Iris pigment epithelial cell (primary cell): ENCODE measurements at places on chromosomes 1 and 21.

- DNase-seq = no peak
Observed at GRCh38 chr1:20947409-20947808, 160.3 kb upstream of the HP1BP3 start.

GRCh38 chr1:147246044-147246690 lies 3.7 kb downstream of the CHD1L start:
- peak; percentile 18 for DNase-seq

GRCh38 chr1:239337799-239338430 lies 48.5 kb upstream of the CHRM3 start:
- DNase-seq = no peak

- peak; percentile 97 for DNase-seq
Observed at GRCh38 chr21:37060296-37060695, 12.6 kb downstream of the PIGP start.

DNA sequence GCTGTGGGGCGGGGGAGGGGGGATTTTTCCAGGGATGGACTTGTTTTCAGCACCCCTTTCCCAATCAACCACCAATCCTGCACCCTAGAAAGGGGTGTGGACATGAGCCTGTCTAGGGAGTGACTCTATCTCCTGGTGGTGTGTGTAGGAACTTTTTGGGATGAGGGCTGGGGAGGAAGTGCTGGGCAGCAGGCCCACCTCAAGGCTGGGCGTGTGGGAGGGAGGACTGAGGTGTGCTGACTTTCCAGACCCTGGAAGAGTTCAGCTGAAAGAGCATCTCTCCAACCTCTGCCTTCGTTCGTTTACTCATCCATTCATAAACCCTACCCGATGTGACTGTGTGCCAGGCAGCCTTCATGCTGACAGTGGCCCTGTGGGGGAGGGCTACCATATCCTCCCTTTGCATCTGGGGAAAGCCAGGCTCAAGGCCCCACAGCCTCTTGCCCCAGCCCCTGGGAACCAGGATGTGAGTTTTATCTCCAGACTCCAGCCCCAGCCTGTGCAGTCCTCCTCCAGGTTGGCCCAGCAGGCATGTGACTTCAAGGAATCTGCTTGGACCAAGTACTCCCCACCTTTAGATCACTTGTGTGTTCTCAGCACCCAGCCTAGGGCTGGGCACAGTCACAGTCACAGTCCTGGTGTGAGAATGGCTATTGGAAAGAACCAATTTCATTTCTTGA lies 6.7 kb downstream of the KNCN start:
- no peak for DNase-seq

DNA sequence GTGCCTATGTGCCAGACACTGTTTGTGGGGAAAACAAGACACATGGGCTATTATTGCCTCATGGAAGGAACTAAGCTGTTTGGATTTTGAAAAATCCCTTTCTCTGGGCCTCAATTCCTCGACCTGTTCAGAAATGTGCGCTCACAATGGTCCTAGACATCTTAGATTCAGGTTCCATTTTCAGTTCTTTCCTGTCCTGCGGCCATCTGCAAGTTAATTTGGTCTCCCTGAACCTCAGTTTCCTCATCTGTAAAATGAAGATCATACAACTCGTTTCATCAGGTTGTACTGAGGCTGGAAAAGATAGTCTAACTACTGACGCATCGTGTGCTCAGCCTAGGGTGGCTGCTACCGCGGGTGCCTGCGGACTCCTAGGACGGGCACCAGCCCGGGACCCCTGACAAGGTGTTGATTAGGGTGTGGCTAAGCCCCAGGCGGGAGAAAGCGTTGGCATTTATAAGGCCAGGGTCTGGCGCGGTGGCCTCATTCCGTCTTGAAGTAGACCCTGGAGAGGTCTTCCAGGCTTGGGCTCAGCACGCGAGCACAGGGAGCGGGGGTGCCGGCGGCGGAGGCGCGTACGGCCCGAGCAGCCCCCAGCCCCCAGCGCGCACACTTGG lies 493 bp upstream of the ELOA start:
- DNase-seq = no peak

DNA sequence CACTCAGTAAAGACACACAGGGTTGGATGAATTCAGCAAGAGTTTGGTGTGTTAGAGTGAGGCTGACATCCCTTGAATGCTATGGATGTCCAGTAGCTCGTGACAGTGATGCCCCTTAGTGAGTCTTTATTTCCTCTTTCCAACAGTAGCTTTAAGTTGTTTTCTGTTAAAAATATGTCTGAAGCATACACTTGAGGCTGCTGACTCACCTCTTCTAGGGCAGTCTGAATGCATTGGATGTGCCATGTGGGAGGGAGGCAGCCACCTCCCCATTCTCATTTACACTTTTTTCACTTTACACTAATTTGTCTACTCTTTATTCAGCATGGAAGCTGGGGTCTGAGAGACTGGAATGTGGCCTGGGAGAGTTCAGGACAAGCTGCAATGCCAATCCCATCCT lies 17.6 kb downstream of the NOS1AP start:
- peak; percentile 53 for DNase-seq

DNA sequence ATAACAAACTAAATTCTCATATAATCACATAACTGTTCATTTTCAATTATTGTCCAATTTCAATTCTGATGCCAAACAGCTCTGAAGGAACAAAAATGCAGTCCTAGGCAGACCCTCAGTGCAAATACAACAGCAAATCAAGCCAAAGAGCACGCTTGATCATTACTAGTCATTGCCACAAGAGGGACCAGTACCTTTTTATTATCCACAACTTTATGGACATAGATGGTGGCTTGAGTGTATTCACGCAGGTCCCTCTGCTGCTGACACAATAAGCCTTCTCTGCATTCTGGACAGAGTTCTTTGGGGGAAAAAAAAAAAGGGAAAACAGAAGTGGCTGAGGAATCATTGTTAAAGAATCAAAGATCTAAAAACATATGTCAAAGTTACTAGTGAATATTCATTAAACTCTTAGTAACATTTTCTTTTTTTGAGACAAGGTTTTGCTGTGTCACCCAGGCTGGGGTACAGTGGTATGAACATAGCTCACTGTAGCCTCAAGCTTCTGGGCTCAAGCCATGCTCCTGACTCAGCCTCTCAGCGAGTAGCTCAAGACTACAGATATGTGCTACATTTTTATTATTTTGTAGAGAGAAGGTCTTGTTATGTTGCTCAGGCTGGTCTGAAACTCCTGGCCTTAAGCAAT lies 34.3 kb upstream of the RAP1GAP start:
- peak; percentile 92 for DNase-seq

DNA sequence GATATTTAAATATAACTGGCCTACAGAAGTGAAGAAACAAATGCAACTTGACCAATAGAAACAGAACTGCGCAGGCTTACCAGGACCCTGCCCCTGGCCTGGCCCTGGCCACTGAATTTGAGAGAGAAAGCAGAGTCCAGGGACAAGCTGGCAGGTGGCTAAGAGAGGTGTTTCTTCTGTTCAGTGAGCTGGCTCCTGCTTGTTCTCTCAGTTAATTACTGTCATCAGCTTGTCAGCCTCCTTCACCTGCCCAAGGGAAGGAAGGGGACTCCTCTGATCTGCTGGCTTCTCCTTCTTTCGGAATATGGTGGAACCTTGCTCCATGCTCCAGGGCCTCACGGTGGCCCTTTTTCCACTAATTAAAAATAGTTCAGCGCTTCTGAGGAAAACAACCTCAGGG lies 388.4 kb downstream of the DISC1 start:
- DNase-seq = no peak

- DNase-seq = peak; percentile 99
Observed at GRCh38 chr1:23585321-23586022, 26.2 kb upstream of the ID3 start.

DNA sequence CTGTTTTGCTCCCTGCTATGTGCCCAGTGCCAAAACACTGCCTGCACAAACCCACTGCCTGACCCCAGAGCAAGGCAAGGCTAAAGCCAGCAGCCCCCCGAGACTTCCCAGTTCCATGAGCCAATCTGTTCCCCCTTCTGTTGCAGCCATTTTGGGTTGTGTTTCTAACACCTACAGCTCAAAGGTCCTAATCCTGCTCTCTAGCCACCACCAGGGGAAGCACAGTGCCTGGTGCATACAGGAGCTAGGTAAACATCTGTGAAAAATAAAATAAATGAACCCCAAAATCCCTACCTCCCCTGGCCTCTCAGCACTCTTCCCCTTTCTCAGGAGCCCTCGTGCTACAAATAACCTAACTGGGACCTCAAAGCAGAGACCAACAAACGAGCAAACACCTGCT lies 190.2 kb downstream of the MATN1 start:
- DNase-seq = no peak

GRCh38 chr1:18352636-18353265 lies 128.0 kb upstream of the KLHDC7A start:
- DNase-seq = no peak

DNA sequence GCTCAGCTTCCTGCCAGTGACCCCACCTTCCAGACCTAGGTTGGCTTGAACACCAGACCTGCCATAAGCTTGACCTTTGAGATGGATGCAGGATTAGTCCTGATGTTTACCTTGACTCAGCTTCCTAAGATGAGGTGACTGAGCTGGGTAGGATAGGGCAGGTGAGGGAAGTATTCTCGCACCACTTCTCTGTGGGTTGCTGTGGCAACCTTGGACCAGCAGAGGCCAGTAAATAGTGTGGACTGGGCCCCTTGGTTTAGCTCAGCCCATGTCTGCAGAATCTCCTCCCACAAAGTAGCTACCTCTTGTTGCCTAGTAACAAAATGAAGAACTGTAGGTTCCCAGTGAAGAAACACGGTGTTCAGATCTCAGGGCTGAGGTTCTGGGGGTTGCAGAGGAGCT lies 8.4 kb downstream of the RPS6KA1 start:
- peak; percentile 72 for DNase-seq

GRCh38 chr1:33743221-33743998 lies 120.5 kb upstream of the HMGB4 start:
- no peak for DNase-seq

GRCh38 chr1:226327761-226328162 lies 18.8 kb upstream of the LIN9 start:
- no peak for DNase-seq

DNA sequence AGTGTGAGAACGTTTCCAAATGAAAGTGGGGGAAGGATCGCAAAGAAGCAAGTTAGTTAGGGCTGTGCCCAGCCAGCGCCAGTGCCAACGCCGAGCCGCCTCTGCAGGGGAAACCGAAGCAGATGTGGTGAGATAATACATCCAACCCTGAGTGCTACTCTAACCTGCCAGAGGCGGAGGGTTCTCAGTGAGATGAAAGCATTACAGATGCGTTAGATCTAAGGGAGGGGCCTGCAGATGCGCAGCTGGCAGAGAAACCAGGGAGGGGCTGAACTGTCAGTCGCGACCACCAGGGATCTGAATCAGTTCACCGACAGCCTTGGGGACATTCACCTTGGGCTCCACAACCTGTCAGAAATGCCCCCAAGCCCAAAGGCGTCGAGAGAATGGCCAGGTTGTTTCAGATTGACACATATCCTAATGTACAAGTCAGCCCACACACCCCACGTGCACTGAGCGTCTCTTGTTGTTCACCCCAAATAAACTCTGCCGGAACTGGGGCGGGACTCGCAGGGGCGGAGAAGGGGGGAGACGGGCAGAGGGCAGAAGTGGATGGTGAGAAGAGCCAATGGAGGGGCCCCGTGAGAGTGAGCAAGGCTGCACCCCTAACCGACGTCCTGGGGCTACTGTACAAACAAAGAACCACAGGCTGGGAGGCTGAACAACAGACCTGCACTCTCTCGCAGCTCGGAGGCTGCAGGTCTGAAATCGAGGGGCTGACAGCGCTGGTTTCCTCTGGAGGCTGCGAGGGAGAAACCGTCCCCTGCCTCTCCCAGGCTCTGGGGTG lies 8.7 kb upstream of the UMODL1 start:
- no peak for DNase-seq

- DNase-seq = no peak
Observed at GRCh38 chr1:41532206-41532975, 47.9 kb upstream of the EDN2 start.

DNA sequence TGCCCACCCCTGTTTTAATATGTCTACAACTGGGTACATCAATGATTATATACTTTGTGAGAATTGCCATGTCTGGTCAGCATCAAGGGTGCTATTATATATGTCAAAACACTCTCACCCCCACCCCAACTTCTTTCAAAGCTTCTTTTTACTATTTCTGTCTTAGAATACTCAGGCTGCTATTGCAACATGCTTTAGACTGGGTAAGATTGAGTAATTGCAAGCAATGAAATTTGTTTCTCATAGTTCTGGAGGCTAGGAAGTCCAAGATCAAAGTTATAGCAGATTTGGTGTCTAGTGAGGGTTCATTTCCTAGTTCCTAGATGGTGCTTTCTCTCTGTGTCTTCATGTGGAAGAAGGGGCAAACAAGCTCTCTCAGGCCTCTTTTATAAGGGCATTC lies 100.5 kb upstream of the KCNK1 start:
- DNase-seq = no peak

DNA sequence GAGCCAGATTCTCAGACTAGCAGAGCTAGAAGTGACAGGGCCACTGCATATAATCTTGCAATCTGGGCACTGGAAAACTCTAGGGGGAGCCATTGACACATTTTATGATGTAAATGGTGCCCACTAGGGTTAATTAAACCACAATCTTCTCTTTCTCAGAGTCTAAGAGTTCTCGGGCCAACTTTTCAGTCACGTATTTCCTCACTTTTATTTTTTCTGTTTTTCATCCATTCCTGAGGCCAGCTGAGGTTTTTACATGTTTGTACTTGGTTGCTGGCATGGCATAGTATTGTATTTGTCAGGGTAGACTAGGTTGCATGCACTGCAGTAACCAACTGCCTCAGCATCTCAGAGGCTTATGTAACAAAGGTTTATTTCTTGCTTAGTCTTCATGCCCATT lies 138.2 kb downstream of the ZNF326 start:
- DNase-seq = peak; percentile 21

DNA sequence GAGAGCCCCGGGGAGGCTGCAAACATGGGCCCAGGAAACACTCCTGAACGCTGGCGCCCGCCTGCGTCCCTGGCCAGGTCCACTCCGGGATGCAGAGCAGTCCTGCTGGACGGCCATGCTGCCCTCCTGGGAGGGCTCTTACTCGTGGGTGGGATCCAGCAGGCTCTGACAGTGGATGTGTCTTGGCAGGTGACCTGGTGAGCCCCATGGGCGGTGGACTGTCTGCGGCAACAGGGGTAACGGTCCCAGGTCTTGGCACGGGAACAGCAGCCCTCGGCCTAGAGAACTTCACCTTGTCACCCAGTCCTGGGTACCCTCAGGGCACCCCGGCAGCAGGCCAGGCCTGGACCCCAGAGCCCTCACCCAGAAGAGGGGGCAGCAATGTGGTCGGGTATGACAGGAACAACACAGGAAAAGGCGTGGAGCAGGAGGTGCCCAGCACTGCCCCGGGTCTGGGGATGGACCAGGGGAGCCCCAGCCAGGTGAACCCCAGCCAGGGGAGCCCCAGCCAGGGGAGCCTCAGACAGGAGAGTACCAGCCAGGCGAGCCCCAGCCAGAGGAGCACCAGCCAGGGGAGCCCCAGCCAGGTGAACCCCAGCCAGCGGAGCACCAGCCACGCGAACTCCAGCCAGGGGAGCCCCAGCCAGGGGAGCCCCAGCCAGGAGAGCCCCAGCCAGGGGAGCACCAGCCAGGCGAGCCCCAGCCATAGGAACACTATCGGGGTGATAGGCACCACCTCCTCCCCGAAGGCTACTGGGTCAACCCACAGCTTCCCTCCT lies 39.8 kb downstream of the UMODL1 start:
- DNase-seq = no peak

- DNase-seq = no peak
Observed at GRCh38 chr1:233042834-233043233, 92.4 kb downstream of the NTPCR start.
